ENCODE measurements at places on chromosomes 2 and 18.

DNA sequence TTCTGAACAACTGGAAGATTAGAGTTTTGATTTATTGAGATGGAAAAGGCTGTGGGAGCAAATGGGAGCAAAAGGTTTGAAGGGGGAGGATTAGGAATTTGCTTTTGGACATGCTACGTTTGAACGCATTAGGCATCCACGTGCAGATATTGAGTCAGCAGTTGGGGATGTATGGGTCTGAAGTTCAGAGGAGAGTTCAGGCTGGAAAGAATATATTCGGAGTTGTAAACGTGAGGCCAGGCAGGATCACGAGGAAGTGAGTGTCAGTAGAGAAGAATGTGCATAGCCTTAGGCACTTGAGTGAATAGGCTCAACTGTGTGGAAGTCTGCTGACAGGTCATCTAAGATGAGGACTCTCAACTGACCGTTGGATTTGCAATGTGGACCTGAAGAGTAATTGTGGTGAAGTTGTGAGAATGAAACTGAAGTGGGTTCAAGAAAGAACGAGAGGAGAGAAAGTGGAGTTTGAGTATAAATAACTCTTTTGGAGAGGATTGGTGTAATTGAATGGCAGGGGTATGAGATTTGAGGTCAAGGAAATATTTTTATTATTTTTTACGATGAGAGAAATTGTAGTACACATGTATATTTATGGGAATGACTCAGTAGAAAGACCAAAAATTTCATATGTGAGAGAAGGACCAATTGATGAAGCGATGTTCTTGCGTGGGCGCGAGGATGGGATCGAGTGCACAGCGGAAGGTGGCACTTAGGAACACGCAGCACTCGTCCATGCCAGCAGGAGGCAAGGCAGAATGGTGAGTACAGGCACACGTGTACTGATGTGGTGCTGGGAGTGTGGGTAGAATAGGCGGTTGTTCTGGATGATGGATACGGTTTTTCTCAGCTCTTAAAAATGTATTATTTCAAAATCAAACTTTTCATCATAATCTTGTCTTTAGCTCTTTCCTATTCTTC, 40.5 kb upstream of the POLE4 start:
- H3K27ac ChIP-seq: no peak overlapping the region
- no peak for DNase-seq
- no peaks in the 10 kb centered on the region for H3K36me3 ChIP-seq
- no peak overlapping the region for H3K4me3 ChIP-seq
- H3K27me3 ChIP-seq: no peaks in the 10 kb centered on the region

DNA sequence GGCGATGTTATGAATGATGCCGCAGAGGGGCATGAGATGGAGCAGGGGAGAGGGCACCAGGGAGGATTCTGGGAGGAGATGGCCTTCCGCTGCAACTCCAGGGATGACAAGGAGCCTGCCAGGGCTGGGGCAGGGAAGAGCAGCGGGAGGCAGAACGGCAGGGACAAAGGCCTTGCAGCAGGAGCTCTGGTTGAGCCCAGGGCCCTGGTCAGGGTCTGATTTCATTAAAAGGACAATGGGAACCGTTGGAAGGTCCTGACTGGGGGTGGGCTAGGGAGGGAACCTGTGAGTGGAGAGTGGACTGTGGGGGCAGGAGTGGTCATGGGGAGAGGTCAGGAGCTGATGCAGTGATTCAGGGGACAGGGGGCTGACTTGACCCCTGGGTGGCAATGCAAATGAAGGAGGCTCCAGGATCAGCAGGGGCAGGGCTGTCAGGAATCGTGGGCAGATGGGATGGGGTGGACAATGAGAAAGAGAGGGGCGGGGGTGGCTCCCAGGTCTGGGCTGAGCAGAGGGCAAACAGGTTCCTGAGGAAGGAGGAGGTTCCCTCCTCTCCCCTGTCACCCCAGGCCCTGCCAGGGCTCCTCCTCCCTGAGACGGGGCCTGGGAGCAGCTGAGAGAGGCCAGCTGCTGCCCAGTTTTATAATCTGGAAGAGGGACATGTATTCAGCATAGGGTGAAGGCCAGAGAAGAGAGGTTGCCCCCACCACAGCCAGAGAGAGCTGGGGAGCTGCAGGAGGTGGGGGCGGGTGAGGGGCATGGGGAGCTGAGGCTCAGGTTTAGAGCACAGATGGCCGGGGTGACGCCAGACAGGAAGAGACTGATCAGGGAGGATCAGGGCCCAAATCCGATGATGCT, 7.3 kb upstream of the DUSP2 start:
- no peak for DNase-seq
- H3K4me1 ChIP-seq: no peaks in the 10 kb centered on the region
- H3K27me3 ChIP-seq: no peaks in the 10 kb centered on the region
- no peaks in the 10 kb centered on the region for H3K36me3 ChIP-seq
- no peak overlapping the region for H3K27ac ChIP-seq

- no peaks in the 10 kb centered on the region for H3K4me1 ChIP-seq
- no peak for DNase-seq
- H3K27ac ChIP-seq: no peak overlapping the region
- H3K27me3 ChIP-seq: no peaks in the 10 kb centered on the region
- no peak overlapping the region for H3K4me3 ChIP-seq
Observed at GRCh38 chr2:8729939-8730338, 48.1 kb downstream of the ID2 start.

GRCh38 chr2:237411683-237412423, 2.1 kb downstream of the COL6A3 start:
- peak overlapping the region; percentile 35 for H3K4me3 ChIP-seq
- H3K27ac ChIP-seq: peak overlapping the region; percentile 88
- H3K36me3 ChIP-seq: no peaks in the 10 kb centered on the region
- peak; percentile 71 for DNase-seq
